Activated CD4-positive, alpha-beta memory T cell treated with anti-CD3 and anti-CD28 coated beads, Interleukin-2, amount 10 ng/mL, durations not matched to agents 7 days and 5 days (primary cell): ENCODE measurements at places on chromosomes 4 and X. TPM values are rescaled to one million over a fixed set of nuclear protein-coding genes. Genes with fewer than 3 reads are reported as not detected.

GRCh38 chr4:7675612-7676320 lies 241.0 kb upstream of the PSAPL1 start:
- no peak overlapping the region for H3K27ac ChIP-seq
- peaks cover 13% of the 10 kb centered on the region for H3K27me3 ChIP-seq
- no peaks in the 10 kb centered on the region for H3K4me1 ChIP-seq
- DNase-seq: no peak

ADH7 gene
- not detected for total RNA-seq

DNA sequence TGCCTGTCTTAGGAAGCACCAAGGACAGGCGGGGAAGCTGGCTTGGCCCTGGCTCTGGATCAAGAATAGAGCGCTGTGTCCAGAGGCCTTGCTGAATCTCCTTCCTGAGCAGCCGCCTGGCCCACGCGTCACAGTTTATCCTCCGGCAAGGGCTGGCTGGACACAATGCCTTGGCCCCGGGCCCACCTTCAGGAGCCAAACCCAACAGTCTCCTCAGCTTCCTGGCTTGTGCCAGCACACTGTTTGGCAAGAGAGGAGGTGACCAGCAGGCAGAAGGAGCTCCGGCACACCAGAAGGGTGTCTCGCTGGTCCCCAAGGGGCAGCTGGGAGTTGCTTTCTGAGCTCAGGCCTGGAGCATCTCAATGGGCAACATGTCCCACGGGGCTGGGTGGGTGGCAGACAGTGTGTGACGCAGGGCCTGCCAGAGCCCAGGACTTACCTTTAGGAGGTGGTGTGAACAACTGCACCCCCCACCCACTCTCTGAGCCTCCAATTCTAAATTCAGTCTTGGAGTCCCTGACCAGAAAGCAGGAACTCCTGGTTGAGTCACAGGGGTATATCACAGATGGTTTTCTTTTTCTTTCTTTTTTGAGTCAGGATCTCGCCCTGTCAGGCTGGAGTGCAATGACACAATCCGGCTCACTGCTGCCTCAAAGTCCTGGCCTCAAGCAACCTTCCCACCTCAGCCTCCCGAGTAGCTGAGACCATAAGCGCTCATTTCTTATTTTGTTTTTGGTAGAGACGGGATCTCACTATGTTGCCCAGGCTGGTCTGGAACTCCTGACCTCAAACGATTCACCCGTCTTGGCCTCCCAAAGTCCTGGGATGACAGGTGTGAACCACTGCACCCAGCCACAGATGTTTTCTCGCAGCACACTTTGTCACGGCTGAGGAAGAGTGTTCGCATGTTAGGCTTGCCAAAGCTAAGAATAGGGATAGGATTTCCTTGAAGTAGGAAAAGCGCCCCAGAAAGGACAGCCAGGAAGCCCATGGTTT lies 361.2 kb downstream of the BCOR start:
- no peak overlapping the region for H3K4me3 ChIP-seq
- H3K4me1 ChIP-seq: peaks cover 1% of the 10 kb centered on the region
- H3K27ac ChIP-seq: no peak overlapping the region
- H3K27me3 ChIP-seq: no peaks in the 10 kb centered on the region
- no peaks in the 10 kb centered on the region for H3K36me3 ChIP-seq
- no peak for DNase-seq

DNA sequence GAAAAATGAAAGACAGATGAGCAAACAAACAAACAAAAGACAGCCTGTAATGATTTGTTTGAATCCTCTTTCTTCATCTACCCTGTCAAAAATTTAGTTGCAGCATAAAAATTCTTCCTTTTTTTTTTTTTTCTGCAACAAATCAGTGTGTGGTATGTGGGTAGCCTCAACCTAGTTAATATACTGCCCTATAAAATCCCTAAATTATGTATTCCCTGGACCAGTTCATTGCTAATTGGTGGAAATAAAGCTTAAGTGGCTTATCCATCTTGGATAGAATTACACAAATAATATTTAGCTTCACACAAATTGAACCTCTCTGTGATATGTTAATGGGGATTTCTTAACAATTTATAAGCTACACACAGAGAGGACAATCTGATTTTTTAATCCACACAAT lies 208.4 kb downstream of the NDST4 start:
- H3K27ac ChIP-seq: no peak overlapping the region
- no peak overlapping the region for H3K4me3 ChIP-seq
- DNase-seq: no peak
- no peaks in the 10 kb centered on the region for H3K27me3 ChIP-seq
- H3K4me1 ChIP-seq: no peaks in the 10 kb centered on the region
- no peaks in the 10 kb centered on the region for H3K36me3 ChIP-seq

- no peak overlapping the region for H3K27ac ChIP-seq
- no peaks in the 10 kb centered on the region for H3K36me3 ChIP-seq
- H3K4me1 ChIP-seq: no peaks in the 10 kb centered on the region
- H3K4me3 ChIP-seq: no peak overlapping the region
- no peaks in the 10 kb centered on the region for H3K27me3 ChIP-seq
These were observed 260.7 kb upstream of the GIMD1 start for GRCh38 chr4:106629268-106629625.

DNA sequence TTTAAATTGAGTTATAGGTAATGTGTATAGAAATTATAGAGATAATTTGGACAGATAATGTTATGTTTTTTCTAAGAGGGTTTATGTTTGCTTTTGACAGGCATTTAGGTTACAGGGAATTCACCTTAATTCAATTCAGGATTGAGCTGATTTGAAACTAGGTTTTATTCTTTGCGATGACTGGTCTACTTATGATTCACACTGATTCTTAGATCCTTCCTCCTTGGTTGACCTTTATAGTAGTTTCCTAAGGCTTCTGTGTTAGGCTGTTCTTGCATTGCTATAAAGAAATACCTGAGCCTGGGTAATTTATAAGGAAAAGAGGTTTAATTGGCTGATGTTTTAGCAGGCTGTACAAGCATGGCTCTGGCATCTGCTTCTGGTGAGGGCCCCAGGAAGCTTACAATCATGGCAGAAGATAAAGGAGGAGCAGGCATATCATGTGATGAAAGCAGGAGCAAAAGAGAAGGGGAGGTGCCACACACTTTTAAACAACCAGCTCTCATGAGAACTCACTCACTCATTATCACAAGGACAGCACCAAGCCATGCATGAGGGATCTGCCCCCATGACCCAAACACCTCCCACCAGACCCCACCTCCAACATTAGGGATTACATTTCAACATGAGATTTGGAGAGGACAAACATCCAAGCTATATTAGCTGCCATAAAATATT lies 155.0 kb upstream of the SFRP2 start:
- no peak for DNase-seq
- no peaks in the 10 kb centered on the region for H3K36me3 ChIP-seq
- no peak overlapping the region for H3K4me3 ChIP-seq
